NCI-H1694 treated with DMSO at 0.1 percent for 48 hours (cell line): ENCODE measurements at places on chromosomes 1 and 21.

- no peak for DNase-seq
These were observed 6.6 kb downstream of the ATF3 start for GRCh38 chr1:212615201-212615470.

DNA sequence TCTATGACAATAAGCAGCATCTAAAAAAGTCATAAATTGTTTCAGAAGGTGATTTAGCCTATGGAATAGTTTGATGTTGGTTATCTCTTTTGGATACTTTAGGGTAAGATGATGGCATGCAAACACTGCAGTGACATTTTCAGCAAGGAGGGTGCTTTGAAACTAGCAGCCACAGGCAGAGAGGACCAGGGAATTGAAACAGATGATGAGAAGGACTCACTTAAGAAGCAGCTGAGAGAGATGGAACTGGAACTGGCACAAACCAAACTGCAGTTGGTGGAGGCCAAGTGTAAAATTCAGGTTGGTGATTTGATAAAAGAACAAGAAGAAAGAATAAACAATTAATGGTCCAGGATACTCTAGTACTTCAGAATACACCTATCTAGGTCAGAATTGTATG is 11.2 kb upstream of the CACYBP start:
- no peak for DNase-seq

GRCh38 chr1:53551428-53551995 is 92.3 kb downstream of the DMRTB1 start:
- DNase-seq, result no peak

DNA sequence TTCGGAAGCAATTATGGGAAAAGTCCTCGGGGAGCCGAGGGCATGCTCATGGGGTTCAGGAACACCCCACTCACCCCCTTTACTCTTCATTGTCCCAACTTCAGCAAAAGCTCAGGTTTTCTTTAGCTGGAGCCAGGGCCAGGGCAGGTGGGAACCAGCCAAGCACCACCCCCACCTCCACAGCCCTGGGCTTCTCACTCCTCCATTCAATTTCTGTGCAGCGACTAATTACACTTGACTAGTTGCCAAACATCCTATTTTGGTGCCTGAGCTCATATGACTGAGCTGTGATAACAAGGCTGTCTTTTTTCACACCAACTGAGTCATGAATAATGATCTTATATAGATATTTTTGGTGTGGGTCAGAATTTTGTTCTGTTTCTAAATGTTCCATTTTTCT is 257.2 kb upstream of the AJAP1 start:
- DNase-seq, result peak; percentile 82

GRCh38 chr1:165138960-165139359 is 217.6 kb downstream of the LMX1A start:
- DNase-seq, result no peak

DNA sequence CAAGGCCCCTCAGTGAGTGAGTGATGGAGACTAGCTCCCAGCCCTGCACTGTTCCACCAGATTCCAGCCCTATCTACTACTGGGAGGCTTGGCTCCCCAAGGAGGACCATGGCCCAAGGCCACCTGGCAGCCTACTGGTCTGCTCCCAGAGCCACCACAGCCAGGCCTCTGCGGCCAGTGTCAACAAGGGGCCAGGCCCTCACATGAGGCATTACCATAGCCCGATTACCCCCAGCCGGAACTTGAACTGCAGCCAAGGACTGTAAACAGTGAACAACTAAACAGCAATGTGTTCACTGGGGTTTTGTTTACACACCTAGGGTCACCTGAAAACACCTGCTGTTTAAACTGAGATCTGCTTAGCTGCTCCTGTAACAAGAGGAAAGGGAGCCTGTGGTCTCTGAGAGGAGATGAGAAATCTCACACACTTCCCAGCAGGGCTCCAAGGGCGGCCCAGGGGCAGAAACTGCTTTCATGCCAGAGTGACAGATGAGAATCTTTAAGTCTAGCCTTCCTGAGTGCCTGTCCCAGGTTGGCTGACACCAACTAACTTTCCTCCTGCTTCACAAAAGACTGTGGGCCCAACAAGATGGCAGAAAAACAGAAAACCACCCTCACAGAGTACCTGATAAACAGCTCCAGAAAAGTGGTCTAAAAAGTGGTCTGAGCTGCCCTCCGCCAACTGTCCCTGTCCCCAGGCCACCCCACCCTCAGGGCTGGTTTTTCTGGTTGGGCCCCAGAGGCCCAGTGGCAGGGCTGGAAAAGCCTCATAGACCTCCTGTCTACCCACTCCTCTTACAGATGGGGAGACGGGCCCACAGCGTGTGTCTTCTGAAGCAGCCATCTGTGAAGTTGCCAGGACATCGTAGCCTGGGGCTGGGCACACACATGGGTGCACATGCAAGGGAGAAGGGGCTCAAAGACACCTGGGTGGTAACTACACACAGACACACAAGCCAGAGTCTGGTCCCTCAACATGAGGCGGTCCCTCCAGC is 28.8 kb downstream of the MEF2D start:
- DNase-seq, result peak; percentile 27

DNA sequence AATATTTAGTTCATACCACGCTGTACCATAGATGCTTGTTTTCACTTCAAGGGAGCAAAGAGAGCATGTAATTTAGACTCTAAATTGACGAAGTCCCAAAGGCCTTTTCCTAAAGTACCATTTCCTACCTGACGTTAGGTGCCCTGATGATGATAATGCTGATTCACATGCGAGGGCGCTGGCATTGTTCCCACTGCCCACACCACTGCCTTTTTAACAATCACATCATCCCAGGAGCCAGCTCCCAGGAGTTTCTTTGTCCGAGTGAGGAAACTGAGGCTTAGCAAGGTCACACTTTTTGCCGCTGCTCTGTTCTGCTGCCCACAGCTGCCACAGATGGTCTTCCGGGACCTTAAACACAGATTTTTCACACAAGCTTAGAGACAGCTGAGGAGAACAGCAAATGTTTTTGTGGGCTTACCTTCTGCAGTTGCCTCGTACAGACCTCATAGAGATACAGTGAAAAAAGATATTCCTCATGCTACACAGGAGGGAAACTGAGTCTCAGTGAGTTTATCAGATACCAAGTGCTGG is 69.4 kb downstream of the EVA1C start:
- no peak for DNase-seq

DNA sequence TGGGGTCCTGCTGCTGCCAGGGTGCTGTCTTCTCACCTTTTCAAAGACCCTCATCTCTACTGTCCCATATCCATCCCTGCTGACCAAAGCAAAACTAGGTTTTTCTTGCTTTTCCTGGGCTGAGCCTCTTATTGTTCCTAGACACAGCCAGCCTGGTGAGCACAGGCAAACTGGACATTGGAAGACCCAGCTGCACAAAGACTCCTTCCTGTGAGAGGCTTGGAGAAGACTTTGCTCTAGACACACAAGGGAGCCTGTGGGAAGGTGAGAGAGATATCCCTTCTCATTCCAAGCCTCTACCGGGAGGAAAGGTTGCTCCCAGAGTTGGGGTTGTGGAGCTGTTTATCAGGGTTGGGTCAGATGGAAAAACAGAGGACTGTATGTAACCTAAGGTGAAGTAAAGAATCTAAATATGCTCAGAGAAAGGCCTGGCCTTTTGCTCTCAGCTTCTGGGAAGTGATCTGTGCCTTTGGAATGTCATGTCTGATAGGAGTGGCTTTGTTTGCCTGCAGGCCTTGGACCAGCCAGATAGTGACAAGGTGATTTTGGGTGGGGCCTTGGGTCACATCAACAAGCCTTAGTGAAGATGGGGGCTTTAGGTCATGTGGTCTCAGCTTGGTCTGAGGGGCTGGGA is 87.6 kb upstream of the RUNX1 start:
- no peak for DNase-seq
